ENCODE measurements at places on chromosomes 6 and 20. TPM values are rescaled to one million over a fixed set of nuclear protein-coding genes. Genes with fewer than 3 reads are reported as not detected.

Gene CLIC5
- not detected for total RNA-seq

Gene HDGFL1
- total RNA-seq = not detected

Gene SALL4
- 333 TPM for total RNA-seq

Gene CALHM6
- total RNA-seq = 0.72 TPM

Gene TPD52L2
- 89.8 TPM for total RNA-seq

Gene CST3
- total RNA-seq = 131 TPM

Gene RIPOR3
- total RNA-seq = 0.46 TPM

Gene FAM209B
- total RNA-seq = not detected

Gene OR2B6
- total RNA-seq = not detected

Gene TSBP1
- total RNA-seq = not detected

Gene PTCHD4
- 0.11 TPM for total RNA-seq

Gene OOEP
- total RNA-seq = not detected

Gene OR2J3
- not detected for total RNA-seq

Gene RBM38
- total RNA-seq = 29.0 TPM

Gene SLC17A3
- total RNA-seq = not detected

Gene DPM1
- 56.5 TPM for total RNA-seq

Gene LRRN4
- 7.7 TPM for total RNA-seq

Gene MEP1A
- not detected for total RNA-seq

Gene DYNLT1
- 148 TPM for total RNA-seq

Gene EYA4
- total RNA-seq = 0.34 TPM

Gene WFDC10B
- total RNA-seq = not detected

Gene SLC22A3
- total RNA-seq = 3.1 TPM

Gene GPR6
- not detected for total RNA-seq

Gene POM121L2
- not detected for total RNA-seq

Gene IMPG1
- total RNA-seq = not detected

Gene RNF182
- total RNA-seq = 3.6 TPM

Gene CLVS2
- 48.1 TPM for total RNA-seq

Gene HAO1
- not detected for total RNA-seq

Gene FAM184A
- 186 TPM for total RNA-seq

Gene ZFP57
- total RNA-seq = 0.59 TPM

Gene CRISP2
- total RNA-seq = not detected

Gene CLDN20
- total RNA-seq = not detected

Gene CALHM4
- not detected for total RNA-seq

Measured in endodermal cell (in vitro differentiated cells).